Renal cortex interstitium (tissue), 15 donors: ENCODE measurements at places on chromosomes 7 and 10.

DNA sequence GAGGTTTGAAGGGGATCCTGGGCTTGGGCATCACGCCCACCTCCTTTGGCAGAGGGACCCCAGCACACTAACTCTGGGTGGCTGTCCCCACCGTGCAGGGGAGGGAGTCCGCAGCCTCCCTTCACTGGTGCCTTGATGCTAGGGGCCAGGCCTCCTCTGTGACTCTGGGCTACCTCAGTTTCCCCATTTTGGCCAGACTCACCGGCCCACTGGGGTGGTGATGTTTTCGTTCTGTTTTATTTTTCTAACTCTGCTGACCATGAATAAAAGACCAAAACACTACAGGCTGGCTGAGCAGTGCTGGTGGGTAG lies 503 bp upstream of the TRIP6 start:
- DNase-seq, result no peak

DNA sequence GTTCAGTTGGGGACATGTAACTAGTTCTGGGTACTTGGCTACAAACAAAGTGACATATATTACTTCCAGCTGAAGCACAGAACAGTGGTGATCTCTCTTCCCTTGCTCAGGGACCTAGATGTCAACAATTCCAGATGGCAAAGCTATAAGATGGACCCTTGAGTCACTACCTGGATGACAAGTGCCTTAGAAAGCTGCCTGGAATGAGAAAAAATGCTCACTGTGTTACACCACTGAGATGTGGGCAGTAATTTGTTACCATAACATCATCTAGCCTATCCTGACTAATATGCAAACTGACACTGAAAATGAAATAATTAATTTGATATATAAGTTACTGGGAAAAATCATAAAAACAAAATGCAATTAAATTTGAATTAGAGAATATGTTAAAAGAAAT lies 16.4 kb upstream of the CTTNBP2 start:
- no peak for DNase-seq

- no peak for DNase-seq
Observed at GRCh38 chr10:16509996-16510395, 11.7 kb downstream of the C1QL3 start.

GRCh38 chr10:98910546-98910945 lies 325.1 kb downstream of the HPSE2 start:
- DNase-seq, result no peak

GRCh38 chr10:93337309-93337721 lies 144.8 kb downstream of the MYOF start:
- DNase-seq, result no peak

GRCh38 chr7:153529651-153530165 lies 522.5 kb upstream of the DPP6 start:
- no peak for DNase-seq

DNA sequence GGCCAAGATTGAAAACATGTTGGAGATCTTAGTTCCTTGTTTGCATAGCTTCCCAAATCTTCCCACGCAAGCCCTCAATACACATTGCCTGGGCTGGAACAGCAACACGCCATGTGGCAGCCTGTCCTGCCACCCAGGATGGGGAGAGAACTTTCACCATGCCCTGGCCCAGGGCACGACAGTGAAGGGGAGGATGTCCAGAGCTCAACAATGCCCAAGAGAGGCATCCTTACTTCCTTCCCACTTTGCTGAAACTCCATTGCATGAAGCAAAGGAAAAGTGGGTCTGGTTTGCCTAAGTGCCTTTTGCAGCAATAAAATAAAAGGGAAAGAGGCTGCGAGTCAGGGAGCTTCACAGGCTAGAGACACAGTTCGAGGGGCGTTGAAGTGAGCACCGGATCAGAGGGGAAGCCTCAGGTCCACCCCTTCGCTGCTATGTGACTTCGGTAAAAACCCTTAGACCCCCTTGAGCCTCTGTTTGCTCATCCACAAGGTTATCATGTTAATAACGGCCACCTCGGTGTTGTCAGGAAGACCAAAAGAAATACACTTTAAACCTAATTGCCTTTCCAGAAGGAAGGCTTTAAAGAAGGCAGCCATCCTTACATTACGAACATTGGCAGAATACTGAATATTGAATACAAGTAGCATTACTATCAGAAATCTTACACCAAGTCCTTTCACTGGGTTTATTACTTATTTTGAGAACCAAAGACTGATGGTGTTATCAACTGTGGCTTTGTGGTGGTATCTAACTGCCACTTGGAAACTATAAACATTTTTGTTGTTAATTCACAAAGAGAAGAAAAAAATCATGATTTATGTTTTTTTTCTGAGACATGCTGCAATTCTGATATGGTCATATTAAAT lies 133.3 kb downstream of the ICA1 start:
- no peak for DNase-seq

GRCh38 chr7:32458025-32458424 lies 32.2 kb downstream of the LSM5 start:
- no peak for DNase-seq

- DNase-seq, result no peak
Observed at GRCh38 chr7:5636446-5636835, 145.0 kb downstream of the RNF216 start.

DNA sequence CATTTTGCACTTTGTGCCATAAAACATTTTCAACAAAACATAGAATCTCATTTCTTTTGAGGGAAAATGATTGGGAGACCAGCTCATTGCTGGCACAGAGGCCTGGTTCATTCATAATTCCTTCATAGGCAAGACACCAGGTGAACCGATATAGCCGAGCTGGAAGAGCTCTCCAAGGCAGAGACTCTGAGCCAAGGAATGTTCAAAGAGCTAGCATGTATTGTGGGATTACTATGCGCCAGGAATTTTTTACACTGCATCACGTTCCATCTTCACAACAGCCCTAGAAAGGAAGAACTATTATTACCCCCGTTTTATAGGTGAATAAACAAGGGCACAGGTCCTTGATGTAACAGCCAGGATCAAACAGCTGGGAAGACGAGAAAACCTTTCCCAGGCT lies 2.1 kb upstream of the IL6 start:
- DNase-seq, result no peak

DNA sequence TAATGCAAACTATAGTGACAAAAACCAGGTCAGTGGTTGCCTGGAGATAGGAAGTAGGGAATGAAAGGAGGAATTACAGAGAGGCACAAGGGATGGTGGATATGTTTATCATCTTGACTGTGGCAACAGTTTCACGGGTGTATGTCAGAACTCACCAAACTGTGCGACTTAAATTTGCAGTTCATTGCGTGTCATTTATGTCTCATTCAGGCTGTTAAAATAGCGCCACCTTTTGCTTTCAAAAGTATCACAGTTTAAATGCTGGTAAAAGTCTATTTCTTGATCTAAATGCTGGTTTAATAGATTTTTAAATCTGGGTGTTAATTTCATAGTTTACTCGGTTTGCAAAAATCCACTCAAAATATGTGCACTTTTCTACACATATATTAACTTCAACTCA lies 51.0 kb downstream of the PTTG1IP2 start:
- no peak for DNase-seq

- DNase-seq, result no peak
Observed at GRCh38 chr10:86023931-86024280, 342.7 kb downstream of the GRID1 start.

- DNase-seq, result no peak
Observed at GRCh38 chr10:27242951-27243551, 2.5 kb upstream of the ACBD5 start.

DNA sequence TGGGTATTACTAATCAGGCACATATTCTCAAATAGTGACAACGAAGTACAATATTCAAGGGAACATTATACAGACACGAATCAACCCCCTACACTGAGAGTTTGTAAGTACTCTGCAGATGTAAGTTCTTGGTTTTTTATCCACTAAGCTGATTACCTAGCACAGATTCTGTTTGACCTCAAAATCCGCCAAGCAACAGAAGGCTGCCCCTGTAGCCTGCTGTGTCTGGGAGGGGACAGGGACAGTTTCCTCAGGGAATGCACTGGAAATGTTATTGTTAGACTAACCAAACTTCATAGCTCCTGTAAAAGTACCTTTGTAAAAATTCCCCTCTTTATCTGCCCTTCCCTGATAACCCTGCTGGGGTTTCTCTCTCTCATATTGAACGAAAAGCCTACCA lies 45.2 kb upstream of the ZRANB1 start:
- DNase-seq, result no peak

DNA sequence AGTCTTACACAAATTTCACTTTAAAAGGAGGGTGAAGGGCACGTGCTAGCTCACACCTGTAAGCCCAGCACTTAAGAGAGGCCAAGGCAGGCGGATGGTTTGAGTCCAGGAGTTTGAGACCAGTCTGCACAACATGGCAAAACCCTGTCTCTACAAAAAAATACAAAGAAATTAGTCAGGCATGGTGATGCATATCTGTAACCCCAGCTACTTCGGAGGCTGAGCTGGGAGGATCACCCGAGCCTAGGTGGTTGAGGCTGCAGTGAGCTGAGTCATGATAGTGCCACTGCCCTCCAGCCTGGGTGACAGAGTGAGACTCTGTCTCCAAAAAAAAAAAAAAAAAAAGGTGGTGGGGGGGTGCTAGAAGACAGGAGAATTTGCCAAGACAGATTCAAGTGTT lies 237.3 kb upstream of the KLF14 start:
- no peak for DNase-seq

DNA sequence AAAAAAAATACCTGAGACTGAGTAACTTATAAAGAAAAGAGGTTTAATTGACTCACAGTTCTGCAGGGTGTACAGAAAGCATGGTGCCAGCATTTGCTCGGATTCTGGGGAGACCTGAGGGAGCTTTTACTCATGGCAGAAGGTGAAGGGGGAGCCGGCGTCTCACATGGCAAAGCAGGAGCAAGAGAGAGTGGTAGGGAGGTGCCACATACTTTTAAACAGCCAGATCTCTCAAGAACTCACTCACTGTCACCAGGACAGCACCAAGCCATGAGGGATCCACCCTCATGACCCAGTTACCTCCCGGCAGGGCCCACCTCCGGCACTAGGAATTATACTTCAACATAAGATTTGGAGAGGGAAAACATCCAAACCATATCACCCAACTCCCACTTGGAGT lies 25.8 kb downstream of the MSRB2 start:
- no peak for DNase-seq

DNA sequence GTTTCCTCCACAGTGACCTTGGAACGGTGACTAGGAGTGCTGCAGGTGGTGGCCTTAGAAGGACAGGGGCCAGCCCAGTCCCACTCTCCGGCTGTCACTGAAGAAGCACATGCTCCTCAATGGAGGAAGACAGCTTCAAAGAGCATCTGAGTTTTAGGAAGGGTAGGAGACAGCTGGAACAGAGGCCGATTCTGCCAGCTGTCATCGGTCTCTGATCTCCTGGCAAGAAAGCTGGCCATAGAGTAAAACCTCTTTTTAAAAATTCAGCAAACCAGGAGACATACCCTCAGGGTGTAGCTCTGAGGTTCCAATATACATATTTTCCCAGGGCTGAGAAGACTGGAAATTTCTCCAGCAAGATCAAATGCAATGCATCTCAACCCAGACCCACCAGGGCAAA lies 55.9 kb downstream of the KCNMA1 start:
- DNase-seq, result no peak

DNA sequence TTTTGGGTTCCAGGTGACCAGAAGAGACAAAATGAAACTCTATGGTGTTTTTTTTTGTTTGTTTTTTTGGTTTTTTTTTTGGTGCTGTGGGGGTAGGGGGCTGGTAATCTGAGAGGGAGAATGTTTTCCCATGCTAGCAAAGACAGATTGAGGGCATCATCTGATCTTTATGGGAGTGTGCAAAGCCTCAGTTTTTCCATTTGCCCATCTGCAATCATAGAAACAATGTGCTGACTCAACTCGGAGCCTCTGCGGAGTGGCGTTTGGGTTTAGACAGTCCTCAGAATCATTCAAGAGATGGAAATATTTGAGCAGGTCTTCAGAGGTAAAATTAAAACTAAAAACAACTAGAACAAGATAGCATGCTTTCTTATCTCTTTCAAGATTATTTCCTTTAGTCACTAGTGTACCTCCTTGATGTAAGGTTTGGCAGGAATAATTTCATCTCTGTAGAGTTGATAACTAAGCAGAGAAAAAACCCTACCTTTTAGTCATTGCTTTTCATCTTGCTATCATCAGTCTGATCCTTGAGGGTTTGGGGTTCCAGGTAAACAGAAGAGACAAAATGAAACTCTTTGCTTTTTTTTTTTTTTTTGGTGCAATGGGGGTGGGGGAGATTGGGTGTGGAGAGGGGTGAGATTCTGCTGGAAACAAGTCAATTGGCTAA lies 18.0 kb downstream of the CNNM2 start:
- DNase-seq, result no peak

GRCh38 chr10:88455831-88456230 lies 127.3 kb downstream of the RNLS start:
- DNase-seq, result no peak

DNA sequence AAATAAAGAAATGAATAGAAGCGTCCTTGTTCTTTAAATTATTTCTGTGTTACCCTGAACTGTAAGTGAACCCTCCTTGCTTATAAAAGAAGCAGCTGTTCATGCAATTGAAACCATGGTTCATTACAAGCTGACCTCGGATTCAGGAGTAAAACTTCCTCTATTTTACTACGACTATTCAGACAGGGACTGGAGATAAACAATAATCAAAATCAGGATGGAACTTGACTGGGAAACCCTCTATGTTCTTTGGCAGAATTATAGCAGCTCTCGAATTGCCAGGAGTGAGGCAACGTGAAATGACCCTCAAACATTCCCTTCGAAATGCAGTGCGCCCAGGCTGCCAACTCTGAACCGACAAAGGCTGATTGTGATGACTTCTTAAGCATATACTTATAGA lies 172.1 kb downstream of the CYP26A1 start:
- peak; percentile 30 for DNase-seq

- DNase-seq, result no peak
Observed at GRCh38 chr10:78549140-78549935, 515.7 kb downstream of the RPS24 start.

GRCh38 chr10:86372119-86372783 lies 5.7 kb upstream of the GRID1 start:
- no peak for DNase-seq

- DNase-seq, result no peak
Observed at GRCh38 chr7:88586890-88587289, 172.6 kb upstream of the ZNF804B start.

DNA sequence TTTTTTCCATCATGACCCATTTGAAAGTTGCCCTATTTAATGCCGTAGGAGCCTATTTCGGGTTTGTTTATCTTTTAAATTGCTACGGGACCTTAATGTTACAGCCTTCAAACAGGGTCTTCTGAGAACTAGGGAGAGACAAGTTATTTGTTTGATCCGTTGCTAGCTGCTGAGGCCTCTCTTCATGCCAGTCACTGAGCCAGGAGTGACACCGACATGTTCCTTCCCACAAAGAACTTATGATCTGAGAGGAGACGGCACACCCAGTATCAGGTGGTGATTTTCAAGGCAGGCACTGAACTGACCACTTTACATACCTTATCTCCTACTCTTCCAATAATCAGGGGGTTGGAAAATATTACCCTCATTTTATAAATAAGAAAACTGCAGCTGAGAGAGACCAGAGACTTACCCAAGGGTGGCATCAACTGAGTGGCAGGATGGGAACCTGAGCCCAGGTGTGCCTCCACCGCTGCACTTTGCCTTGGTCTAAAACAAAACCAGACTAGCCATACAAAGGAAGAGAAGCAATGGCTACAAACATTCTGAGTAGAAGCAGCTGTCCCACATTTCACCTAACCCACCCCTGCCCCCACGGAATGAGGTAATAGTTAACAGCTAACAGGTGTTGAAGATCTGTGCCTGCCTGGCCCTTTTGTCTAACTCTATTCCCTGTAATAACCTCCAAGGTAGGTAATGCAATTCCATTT lies 40.5 kb downstream of the PPP1R3C start:
- DNase-seq, result no peak
